Hindlimb muscle (tissue), 1 donor: ENCODE measurements at places on chromosomes 13 and 19.

- no peak for DNase-seq
These were observed 64.8 kb downstream of the IPO5 start for GRCh38 chr13:98018293-98018692.

DNA sequence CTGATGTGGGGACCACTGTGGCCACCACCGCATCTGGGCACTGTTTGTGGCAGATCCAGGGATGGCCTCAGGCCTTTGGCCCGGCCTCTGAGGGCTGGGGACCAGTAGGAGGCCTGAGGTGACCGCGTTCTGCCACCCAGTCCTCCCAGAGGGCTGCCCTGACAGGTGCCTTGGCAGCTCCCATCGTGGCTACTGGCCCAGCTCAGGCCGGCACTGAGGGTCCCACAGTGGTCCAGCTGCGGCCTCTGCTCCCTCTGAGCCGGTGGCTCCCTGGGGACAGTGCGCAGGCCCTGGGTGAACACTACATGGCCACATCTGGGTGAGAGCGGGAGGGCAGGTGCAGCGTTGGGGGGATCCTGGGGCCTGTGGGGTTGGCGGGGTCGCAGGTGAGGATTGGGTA is 61.9 kb downstream of the KDM4B start:
- no peak for DNase-seq

DNA sequence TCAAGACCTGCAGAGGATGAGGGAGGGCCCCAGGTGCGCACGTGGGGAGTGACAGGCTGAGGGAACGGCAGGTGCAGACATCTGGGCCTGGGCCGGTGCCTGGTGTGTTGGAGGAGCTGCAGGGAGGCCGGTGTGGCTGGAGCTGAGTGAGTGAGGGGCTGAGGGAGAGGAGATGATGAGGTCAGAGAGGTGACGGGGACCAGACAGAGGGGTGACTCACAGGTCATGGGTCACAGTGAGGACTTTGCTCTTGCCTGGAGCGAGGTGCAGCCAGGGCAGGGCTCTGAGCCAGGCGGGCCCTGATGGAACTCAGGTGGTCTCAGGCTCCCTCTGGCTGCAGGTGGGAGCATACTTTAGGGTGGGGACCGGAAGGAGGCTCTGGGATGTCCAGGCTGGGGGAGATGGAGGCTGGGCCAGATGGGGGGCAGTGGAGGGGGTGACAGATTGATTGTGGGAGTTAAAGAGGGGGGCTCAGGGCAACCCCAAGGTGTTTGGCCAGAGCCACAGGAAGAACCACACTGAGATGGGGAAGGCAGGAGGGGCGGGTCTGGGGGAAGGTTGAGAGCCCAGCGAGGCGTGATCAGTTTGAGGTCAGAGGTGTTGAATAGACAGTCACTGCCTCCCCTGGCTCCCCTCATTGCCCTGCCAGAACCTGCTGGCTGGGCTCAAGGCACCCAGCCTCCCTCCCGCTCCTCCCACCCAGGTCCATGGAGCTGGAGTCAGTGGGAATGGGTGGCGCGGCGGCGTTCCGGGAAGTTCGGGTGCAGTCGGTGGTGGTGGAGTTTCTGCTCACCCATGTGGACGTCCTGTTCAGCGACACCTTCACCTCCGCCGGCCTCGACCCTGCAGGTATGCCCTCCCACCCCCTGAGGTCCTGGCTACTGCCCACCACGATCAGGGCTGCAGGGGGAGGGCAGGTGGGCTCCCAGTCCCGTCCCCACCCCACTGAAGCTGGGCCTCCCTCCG is 8.4 kb downstream of the ARHGAP33 start:
- no peak for DNase-seq

- DNase-seq, result no peak
These were observed 7.4 kb upstream of the SIGLEC11 start for GRCh38 chr19:49968279-49968922.

DNA sequence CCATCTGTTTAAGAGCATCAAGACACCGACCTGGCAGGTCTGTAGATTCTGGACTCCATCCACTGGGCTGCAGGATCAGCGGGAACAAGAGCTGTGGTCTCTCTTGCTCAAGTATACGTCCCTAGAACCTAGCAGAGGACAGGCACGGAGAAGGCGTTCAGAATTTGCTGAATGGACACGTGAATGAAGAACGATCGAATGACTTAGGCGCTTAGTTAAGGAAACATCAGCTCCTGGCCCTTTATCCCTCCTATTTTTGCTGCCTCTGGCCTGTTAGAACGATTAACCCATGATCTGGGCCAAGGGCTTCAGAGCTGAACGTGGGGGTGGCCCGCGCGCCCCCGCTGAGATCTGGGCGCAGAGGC is 953 bp downstream of the DZIP1 start:
- peak; percentile 56 for DNase-seq

GRCh38 chr13:100825557-100825956 is 151.0 kb upstream of the TMTC4 start:
- DNase-seq, result no peak

DNA sequence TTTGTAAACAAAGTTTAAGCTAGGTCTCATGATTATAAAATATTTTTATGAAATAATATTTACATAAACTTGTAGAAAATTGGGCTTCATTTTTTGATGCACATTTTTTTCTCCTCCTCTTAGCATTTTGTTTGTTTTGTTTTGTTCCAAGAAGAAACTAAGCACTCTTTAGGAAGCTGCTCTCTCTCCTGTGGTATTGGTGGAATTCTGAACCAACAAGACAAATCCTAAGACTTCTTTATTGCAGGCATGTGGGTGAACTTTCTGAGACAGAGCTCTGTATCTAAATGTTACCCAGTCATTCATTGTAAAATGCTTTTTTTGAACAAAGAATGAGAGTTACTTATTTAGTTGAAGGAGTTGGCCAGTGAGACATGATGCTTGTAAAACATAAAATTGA is 39.3 kb downstream of the LMO7 start:
- no peak for DNase-seq

DNA sequence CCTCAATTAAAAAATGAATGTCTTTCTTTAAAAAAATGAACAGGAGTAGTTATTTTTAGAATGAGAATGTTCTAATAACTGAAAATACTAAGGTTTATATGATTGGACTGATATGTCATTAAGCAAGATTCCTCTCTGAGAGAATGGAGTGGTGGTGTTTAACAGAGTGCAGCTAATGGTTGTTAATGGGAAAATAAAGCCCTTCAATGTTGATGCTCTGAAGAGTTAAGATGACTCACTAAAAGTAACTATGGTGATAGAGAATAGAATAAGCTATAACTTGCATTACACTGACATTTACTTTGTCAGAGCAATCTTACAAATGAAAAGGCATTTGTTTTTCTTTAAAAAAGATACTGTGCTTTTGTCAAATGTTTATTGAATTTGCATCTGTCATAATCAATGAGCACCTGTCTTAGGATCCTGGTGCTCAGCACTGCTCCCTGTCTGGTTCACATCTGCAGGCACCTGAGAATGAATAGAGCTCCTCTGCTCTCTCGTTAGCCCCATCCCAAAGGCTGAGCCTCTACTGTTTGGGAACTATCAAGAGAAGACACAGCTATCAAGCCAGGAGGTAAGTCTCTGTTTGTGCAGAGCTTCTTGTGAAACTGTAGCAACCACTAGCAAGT is 15.1 kb downstream of the PABPC3 start:
- no peak for DNase-seq

DNA sequence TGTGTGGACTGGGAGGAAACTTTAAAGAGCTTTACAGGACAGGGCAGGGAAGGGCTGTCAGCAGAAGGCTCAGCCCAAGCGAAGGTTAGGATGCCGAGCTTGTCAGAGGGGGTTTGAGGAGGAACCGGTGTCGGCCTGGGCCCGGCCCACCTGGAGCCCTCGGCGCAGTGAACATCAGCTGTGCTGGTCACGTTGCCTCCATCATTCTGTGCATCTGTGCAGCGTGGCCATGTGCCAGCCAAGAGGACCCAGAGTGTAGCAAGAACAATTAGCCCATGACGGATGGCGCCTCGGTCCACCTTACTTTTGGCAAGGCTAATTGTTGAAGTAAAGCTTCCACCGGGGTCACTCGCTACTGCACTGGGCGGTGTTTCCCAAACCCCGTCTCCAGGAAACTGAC is 161.4 kb downstream of the PTPRS start:
- no peak for DNase-seq

GRCh38 chr13:84366506-84366905 is 484.2 kb upstream of the SLITRK1 start:
- DNase-seq, result no peak

- DNase-seq, result peak; percentile 72
These were observed 40.3 kb downstream of the DEDD2 start for GRCh38 chr19:42176990-42177685.

DNA sequence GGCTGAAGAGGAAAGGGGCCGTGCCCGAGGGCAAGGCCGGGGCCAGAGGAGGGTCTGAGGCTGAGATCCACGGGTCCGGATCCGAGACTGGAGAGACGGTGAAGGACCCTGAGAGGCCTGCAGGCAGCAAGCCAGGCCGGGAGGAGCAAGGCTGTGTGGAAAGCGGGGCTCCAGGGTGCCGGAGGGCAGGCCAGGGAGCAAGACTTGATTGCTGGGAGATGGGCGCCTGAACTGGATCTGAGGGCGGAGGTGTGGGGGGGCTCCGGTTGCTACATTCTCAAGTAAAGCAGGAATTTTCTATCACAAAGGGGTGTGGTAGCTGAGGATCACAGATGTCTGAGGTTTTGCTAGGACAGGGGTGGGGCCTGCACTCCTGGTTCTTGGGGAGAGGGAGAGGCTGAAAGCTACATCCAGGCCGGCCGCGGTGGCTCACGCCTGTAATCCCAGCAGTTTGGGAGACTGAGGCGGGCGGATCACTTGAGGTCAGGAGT is 3.8 kb downstream of the MAMSTR start:
- no peak for DNase-seq

- DNase-seq, result peak; percentile 26
These were observed 74.4 kb downstream of the DPF1 start for GRCh38 chr19:38149661-38150061.

- DNase-seq, result peak; percentile 15
These were observed 758 bp upstream of the ZNF888 start for GRCh38 chr19:52923778-52924593.

DNA sequence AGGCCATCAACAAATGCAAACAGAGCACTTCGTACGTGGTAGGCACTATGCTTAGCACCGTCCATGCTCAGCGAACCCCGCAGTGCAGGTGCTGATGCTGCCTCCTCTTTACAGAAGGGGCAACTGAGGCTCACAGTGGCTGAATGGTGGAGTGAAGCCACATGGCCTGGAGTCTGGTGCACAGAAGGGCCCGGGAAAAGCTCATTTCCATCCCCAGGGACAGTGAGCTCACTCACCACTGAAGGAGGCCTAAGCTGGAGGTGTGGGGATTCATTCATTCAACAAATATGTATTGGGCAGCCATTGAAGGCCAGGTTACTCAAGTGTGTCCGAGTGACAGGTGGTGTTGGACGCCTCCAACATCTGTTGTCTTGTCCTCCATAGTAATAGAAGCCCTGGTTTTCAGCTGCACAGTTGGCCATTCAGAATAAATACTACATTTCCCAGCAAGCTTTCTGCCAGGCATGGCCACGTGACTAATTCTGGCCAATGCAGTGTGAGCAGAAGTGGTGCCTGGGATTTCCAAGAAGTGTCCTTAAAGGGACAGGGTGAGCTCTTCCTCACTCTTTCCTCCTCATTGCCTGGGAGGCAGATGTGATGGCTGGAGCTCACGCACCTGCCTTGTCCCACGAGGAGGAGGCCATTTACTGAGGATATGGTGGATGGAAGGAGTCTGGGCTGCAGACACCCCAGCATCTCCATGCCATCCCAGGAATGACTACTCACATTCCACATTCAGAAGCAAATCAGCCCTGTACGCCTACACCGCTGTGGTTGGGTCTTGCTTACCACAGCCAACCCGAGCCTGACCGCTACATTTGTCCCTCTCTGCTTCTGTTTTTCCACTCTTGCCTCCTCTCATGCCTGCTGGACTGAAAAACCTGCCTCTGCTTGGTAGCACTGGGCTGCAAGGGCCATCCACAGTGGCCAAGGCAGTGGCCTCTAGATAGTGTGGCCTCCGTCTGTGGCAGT is 2.3 kb upstream of the ZNRF4 start:
- no peak for DNase-seq

DNA sequence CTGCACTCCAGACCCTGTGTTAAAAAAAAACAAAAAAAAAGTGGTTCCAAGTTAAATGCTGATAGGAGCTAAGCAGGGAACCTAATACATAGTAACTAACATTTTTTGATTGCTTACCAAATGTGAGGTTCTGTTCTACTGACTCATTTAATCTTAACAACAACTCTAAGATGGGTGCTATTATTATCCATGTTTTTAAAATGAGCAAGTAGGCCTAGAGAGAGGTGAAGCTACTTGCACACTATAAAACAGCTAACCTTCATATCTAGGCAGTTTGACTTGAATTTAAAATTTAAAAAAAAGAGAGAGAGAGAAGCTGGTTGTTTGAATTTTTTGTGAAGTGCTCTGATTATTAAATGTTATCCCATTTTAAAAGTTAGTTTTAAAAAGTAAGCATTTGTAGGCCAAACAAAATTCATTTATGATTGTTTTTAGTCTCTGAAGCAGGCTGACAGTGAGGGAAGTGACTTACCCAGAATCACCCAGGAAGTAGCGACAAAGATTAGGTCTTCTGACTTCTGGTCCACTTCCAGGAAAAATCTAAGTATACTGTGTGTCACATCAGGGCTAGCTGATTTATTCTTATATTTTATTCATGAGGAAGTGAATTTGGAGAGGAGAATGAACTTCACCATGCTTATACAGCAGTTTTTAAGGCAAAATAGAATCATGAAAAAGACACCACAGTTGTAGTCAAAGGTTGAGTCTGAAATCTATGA is 2.4 kb downstream of the SIGLECL1 start:
- no peak for DNase-seq

GRCh38 chr13:101846701-101847100 is 394.2 kb downstream of the ITGBL1 start:
- no peak for DNase-seq

- DNase-seq, result peak; percentile 96
These were observed at the start of gene ZNF285 for GRCh38 chr19:44401139-44402115. TSS of gene ZNF285 (minus strand) at chr19:44401608. CDS start at chr19:44397213, 4,395 bp downstream.

DNA sequence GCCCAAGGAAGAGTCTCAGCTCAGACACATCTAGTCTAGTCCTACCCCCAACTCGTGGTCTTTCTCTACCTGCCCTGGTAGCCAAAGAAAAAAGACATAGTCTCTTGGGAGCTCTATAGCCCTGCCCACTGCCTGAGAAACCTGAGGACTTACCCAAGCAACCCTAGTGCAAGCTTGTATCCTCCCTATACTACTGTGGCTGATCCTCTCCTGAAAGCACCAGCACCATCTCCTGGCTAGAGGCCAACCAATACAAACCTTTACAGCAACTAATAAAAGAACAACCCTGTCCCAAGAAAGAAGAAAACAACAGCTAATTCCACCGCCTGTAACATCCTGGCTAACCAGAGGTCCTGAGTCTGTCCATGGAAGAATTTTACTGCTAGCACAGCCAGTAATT is 532.4 kb downstream of the SLITRK6 start:
- no peak for DNase-seq
